ENCODE measurements at places on chromosomes 3 and 15. TPM values are rescaled to one million over a fixed set of nuclear protein-coding genes. Genes with fewer than 3 reads are reported as not detected.

GRCh38 chr3:140134231-140134965 is 199.4 kb downstream of the CLSTN2 start:
- no peak for DNase-seq

GRCh38 chr3:12117473-12117872 is 41.2 kb downstream of the TIMP4 start:
- no peak for DNase-seq

The SNAP23 gene
- polyA plus RNA-seq: 107 TPM

The WNT5A gene
- 2.0 TPM for polyA plus RNA-seq

The SLC28A1 gene
- not detected for polyA plus RNA-seq

- DNase-seq: no peak
Measured at GRCh38 chr15:69014454-69014853, at the start of gene NOX5. TSS of gene NOX5 (plus strand) at chr15:69014695. CDS start at chr15:69014736, 41 bp downstream.

DNA sequence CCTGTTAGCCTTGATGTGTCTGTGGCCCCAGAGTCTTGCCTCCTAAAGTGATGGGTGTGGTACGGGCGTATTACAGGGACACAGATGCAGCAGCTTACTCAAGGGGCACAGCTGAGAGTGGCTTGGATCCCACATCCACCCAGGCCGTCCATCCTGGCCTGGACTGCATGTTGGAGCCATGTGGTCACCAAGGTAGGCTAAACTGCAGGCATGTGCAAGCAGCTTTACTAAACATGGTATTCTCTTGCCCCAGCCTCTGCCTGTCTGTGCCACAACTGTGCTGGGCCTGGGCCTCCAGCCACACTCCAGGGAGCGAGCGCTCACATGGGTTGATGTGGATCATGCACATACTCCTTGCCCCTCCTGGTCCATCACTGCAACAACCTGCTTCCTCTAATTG is 6.1 kb upstream of the GPR62 start:
- no peak for DNase-seq

DNA sequence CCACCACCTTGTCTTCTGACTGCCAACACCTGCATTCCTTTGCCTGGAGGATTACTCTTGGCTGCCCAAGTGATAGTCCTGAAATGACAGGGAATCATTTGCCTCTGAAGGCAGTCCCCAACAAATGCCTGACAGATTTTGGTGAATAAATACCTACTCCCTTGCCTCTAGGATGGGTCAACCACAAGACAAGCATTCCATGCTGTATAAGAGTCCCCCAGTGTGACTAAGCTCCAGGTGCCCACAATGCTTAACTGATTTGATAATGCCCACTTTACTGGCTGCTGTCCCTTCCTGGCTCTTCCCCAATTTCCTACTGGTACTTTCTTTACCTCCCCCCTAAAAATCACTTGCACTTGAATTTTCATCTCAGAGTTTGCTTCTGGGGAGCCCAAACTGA is 14.8 kb downstream of the THRB start:
- DNase-seq: no peak

GRCh38 chr15:77035999-77036471 is 34.9 kb downstream of the TSPAN3 start:
- DNase-seq: peak; percentile 49

The IRAK2 gene
- 1.2 TPM for polyA plus RNA-seq

DNA sequence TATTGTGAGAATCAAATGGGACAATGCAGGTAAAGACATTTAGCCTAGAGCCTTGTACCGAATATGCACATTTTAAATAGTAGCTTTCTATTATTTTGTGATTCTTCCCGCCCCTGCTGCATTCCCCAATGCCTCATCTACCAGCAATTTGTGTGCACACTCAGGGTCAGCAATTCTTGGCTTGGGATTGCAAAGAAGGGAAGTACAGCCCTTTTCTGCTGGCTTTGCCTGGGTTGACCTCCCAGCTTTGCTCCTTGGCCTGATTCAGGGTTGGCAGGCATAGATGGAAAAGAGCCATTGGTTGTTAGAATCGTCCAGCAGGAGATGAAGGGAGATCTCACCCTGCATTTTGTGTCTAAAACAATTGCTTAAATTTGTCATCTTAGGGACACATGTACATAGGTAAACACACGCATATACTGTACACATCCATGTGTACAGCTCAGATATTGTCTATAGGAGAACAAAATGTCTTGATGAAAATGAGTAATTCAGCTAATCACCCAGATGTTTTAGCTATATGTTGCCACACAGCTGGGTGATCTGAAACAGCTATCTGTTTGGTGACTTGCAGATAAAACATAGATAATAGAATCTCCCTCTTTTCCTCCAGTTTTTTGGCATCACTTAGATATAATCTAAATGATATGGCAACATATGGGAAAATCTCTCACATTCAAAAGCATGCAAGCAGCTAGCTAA is 340.9 kb upstream of the TBL1XR1 start:
- DNase-seq: no peak

DNA sequence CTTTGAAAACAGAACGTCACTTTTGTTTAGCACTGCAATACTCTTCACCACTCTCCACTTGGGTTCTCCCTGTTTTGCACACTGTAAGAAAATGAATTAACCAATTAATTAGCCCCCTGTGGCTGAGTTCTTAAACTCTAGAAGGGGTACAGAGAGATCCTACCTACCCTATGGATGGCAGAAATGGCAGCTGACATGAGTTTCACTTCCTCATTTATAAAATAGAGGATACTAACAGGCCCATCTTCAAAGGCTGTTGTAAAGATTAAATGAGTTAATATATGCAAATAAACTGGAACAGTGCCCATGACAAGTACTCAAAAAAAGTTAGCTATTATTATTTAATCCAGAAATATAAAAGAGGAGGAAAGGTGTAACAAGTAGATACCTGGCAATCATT is 36.9 kb downstream of the SUCLG2 start:
- DNase-seq: no peak

- DNase-seq: no peak
Measured at GRCh38 chr3:10286596-10287295, 6.0 kb downstream of the GHRL start.

DNA sequence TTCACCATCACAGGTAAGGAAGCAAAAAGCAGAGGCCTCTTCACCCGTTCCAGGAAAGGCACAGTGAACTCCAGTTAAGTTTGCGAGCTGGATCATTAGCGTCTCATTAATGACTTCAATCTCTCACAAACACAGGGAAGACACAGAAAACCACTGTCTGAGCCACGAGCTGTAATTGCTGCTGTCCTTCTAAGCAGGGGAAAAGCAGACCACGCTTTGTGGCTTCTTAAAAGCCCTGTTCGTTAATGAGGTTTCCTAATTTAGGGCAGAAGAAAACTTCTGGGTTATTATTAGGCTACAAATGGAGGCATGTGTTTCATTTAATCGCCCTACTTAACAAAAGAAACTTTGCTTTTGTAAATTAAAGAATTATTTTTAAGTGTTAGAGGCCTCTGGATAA is 50.6 kb upstream of the FAM174B start:
- DNase-seq: no peak

DNA sequence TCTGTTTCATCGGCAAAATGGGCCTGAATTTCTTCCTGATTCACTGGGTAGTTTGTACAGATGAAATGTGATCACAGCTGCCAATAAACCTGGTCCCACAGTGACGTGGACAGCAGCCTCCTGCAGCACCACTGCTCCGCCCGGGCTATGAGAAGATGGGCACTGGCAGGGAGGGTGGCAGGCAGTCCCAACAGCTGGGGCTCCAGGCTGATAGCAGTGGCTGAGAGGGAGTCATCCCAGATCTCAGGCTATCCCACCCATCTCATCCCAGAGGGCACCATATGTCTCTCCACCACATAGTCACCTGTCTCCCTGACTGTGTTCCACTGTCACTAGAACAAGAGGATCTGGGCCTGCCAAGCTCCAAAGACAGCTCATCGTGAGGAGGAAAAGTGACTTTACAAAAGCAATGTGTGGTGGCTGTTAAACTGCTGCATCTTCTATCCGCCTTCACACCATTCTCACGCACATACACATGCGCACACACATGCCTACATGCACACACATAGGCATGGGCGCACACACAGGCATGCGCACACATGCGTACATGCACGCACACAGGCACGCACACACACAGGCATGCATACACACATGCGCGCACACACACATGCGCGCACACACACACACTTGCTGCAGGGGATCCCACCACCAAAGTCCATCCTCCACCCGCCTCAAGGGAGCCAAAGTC is 46.2 kb downstream of the RGMA start:
- DNase-seq: peak; percentile 49

The TXNRD3 gene
- 3.0 TPM for polyA plus RNA-seq

The TP53BP1 gene
- 13.5 TPM for polyA plus RNA-seq

DNA sequence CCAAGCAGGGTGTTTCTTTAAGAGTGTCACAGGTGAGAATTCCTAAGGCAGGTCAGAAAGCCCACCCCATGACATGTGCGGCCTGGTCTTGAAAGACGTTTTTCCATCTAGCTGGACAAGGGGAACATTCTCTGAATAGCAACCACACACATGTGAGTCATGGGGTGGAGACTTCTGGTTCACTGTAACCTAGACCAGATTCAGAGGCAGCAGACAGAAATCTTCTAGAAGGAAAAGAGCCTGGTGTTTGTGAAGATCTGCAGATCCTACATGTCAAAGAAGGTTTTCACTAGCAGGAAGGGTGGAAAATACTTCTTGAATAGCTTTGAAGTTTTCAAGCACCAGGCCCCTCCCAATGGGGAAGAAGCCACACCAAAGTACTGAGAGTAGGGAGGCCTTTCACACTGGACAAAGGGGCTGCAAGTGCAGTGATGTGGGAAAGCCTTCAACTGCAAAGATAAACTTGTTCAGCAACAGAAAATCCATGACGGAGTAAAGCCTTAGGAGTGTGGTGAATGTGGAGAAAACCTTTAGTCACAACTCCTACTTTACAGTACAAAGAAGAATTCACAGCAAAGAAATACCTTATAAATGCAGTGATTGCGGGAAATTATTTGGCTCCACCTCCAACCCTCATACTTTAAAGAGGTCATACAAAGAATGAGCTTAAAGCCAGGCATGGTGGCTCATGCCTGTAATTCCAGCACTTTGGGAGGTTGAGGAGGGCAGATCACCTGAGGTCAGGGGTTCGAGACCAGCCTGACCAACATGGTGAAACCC is 17.6 kb downstream of the ADAM10 start:
- no peak for DNase-seq

- no peak for DNase-seq
Measured at GRCh38 chr15:68310804-68311463, 33.4 kb downstream of the FEM1B start.

DNA sequence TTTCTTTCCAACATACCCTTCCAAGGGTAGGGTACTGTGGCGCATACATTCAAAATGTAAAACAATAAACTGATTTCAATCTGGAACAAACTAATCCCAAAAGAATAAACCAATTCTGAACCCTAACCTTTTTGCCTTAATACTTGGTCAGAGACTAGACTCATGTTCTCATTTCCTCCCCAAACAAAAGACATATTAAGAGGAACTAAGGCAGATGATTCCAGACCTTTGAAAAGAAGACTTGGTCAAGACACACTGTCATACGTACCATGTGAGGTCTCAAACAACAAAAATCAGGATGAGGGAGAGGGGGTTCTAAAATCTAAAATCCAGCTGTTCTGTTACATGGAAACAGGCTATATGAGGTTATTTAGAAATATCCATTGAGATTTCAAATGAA is 102.1 kb downstream of the RFTN1 start:
- no peak for DNase-seq

- no peak for DNase-seq
Measured at GRCh38 chr15:88752951-88753350, 50.3 kb upstream of the ACAN start.

- DNase-seq: no peak
Measured at GRCh38 chr3:15052335-15053242, 12.5 kb downstream of the MRPS25 start.

DNA sequence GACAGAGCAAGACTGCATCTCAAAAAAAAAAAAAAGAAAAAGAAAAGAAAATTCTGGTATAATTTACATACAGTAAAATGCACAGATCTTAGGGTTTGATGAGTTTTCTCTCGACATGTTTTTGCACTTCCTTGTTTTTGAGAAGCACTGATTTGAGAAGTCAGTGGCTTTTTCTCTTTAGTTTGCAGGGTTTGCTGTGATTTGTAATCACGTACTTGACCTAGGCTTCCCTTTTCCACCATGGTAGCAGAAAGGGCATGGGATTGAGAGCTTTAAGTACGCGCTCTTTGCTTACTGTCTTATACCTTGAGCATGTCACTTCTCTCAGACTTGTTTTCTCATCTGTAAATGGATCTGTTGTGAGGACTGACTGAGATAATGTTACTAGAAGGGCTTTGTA is 4.1 kb downstream of the VHL start:
- DNase-seq: no peak

DNA sequence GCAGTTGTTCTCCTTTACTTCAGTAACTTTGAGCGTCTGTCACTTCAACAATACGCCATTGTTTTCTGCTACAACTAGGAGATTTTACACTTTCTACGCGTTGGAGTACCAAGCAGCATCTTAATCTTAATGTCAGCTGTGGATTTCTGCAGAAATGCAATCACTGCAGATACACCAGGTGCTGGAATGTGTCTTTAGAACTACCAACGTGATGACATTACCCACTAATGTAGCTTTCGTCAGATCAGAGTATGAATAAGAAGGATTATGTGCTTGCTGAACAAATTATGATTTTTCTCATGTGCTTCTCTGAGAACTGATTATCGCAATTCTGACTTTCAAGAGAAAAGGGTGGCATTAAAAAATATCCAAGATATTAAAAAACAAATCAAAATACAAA is 77.5 kb upstream of the CNTN3 start:
- DNase-seq: no peak

DNA sequence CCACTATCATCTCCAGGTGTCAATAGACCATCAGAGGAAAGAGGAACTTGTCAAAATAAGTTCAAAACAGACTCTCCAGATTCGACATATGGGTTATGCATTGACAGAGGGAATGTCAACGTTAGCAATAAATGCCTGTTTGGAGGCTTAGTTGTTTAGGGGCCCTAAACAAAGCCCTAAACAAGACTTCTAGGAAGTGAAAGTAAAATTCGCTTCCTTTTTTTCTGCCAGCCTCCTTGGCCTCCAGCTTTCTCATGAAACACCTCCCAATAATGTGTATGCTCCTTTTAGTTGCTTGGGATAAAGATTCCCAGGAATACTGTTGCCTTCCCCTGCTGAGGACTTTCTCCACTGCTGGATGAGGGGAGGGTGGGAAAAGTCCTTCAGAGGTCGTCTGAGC is 70.9 kb upstream of the ARNT2 start:
- no peak for DNase-seq

- no peak for DNase-seq
Measured at GRCh38 chr3:2872884-2873283, 237.3 kb downstream of the IL5RA start.

The MINAR1 gene
- not detected for polyA plus RNA-seq

The ATP13A5 gene
- polyA plus RNA-seq: 0.16 TPM

GRCh38 chr3:9222956-9223639 is 26.3 kb downstream of the SRGAP3 start:
- DNase-seq: peak; percentile 37

DNA sequence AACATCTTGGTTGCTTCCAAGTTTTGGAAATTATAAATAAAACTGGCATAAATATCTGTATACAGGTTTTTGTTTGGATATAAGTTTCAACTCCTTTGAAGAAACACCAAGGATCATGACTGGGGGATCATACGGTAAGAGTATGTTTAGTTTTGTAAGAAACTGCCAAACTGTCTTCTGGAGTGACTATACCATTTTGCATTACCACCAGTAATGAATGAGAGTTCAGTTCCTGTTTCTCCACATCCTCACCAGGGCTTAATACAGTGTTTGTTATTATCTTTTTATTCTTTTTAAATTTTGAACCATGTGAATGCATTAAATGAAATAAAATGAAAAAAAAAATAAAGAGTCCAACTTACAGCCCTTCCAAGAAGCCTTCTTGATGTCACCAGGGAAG is 3.7 kb upstream of the ANKUB1 start:
- DNase-seq: no peak

The OR5K3 gene
- polyA plus RNA-seq: not detected
